AG10803 (cell line): ENCODE measurements at places on chromosomes 6 and 20.

DNA sequence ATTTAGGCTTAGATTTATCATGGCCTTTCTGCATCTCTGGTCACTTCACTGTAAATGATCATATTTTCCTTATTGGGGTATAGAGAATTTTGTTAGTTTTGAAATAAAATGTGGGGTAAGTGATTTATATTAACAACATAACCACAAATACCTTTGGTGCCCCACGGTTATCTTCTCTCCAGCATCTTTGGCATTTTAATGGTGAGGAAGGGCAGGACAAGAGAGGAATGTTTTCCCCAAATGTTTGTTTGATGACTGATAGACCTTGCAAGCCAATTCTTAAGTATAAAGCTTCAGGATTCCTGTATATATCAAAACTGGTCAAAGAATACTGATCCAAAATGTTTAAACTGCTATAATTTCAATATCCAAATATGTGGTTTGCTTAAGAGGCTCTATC lies 171.6 kb upstream of the SMLR1 start:
- DNase-seq = peak; percentile 73

DNA sequence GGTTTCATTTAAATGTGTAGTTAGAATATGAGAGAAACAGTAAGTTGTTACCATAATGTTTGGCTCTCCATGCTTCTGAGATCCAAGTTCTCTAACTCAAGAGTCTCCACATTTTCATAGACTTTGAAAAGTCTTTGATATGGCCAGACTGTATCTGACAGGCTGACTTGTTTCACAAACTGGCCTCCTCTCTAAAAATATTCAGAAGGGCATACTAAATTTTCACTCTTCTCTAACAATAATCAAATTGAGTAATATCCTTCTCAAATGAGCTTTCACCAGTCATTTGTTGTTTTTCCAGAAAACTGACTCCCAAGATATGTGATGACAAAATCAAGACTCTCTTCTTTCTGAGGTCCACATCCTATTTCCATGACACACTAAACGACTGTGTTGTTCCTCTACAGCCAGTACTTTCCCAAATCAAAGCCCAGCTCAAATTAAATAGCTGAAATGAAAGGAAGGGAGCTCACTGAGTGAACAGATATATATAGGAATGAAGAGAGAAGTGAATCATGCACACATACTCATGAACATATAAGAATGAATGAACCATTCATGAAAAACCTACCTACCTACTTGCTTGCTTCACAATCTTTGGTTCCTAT lies 15.1 kb downstream of the HIVEP2 start:
- DNase-seq = peak; percentile 24

- peak; percentile 84 for DNase-seq
Measured at GRCh38 chr6:136608991-136609390, 58.8 kb upstream of the MAP7 start.

DNA sequence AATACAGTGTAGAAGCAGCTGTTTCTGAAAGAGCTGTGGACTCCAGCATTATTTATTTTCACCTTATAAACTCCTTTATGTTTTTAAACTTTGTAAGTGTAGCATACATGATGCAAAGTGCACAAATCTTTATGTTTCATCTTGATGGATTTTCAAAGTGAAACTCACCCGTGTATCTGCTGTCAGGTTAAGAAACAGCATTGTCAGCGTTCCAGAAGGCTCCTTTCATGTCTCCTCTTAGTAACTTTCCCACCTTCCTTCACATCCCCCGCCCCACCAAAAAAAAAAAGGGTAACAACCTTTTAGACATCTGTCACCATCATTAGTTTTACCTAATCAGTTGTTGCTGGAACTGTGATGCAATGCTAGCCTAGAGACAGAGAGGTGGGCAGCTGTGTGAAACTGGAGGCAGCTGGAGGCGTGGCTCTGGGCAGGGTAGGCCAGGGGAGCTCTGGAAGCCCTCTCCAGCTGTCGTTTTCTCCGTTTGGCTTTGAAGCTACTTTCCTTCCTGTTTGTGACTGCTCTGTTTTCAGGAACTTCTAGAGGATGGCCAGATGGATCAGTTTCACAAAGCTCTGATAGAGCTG lies 7.2 kb downstream of the ACTR5 start:
- no peak for DNase-seq

- DNase-seq = no peak
Measured at GRCh38 chr6:135496800-135497411, 634 bp downstream of the AHI1 start.

- DNase-seq = peak; percentile 48
Measured at GRCh38 chr20:57323034-57323433, 6.6 kb upstream of the SPO11 start.

DNA sequence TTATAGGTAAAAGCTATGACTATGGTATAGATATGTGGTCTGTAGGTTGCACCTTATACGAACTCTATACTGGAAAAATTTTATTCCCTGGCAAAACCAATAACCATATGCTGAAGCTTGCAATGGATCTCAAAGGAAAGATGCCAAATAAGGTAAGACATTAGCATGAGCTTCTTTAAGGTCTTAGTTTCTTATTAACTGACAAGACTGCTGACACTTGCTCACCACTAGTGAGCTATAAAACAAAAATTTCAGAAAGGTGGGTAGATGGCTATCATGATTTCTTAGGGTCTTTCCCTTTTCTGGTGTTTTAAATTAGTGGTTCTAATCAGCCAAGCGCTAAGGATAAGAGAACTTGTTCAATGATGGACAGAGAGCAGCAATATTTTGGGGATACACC lies 21.9 kb downstream of the FAM217A start:
- DNase-seq = no peak

DNA sequence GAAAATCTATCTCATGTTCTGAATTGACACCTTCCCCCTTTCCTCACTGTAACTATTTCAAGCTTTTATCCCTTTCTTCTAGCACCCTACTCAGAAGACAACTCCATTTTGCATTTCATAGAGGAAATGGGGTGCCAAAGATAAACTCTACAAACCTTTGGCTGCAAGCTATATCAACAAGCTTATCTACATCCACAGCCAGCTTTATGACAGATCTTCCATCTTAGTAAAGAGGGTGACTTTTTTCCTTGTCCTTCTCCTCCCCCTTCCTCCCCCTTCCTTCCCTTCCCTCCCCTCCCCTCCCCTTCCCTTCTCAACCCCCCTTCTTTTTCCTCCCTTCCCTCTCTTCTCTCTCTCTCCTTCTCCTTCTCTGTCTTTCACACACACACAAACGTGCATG lies 58.0 kb upstream of the OLIG3 start:
- no peak for DNase-seq

- no peak for DNase-seq
Measured at GRCh38 chr6:85436939-85437495, 12.9 kb upstream of the NT5E start.

DNA sequence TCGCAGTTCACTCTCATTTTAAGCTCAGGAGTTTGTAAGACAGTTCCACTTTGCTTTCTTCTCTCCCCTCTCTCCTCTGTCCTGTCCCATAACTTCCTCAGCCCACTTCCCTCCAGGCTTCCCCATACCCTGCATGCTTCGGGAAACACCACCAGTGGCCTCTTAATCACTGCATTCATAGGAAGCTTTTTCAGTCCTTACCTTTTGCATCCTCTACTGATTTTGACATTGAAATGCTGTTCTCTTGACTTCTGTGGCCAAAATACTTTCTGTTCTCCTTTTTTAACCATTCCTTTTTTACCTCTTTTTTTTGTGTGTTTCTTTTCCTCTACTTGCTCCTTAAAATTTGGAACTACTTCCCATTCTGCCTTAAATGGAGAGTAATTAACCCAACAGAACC lies 69.7 kb downstream of the HIVEP1 start:
- DNase-seq = no peak

DNA sequence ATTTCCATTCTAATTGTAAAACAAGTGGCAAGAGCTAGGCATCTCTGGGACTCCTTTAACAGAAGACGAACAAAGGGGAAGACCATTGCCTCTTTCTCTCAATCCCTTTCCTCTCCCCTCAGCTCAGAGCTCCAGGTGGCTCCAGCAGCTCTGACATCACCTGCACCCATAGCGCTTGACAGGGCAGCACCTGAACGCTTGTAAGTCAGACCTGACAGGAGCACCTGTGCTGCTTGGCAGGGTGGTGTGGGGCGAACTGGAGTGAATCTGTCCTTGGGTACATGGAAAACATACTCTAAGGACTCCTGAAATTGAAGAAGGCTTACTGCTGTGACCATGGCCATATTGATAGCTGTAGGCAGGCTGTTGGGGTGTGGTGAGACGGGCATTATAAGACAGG lies 409.5 kb upstream of the AGPAT4 start:
- DNase-seq = no peak

- no peak for DNase-seq
Measured at GRCh38 chr6:29941016-29941415, 1.3 kb upstream of the HLA-A start.

- no peak for DNase-seq
Measured at GRCh38 chr20:44840826-44841225, 30.5 kb upstream of the RIMS4 start.

GRCh38 chr20:12916699-12917098 lies 92.1 kb upstream of the SPTLC3 start:
- no peak for DNase-seq

- DNase-seq = no peak
Measured at GRCh38 chr6:148727104-148727503, 19.7 kb upstream of the UST start.

- no peak for DNase-seq
Measured at GRCh38 chr20:36732456-36732855, 13.4 kb downstream of the NDRG3 start.

- no peak for DNase-seq
Measured at GRCh38 chr6:70593118-70593486, 26.4 kb downstream of the SDHAF4 start.

DNA sequence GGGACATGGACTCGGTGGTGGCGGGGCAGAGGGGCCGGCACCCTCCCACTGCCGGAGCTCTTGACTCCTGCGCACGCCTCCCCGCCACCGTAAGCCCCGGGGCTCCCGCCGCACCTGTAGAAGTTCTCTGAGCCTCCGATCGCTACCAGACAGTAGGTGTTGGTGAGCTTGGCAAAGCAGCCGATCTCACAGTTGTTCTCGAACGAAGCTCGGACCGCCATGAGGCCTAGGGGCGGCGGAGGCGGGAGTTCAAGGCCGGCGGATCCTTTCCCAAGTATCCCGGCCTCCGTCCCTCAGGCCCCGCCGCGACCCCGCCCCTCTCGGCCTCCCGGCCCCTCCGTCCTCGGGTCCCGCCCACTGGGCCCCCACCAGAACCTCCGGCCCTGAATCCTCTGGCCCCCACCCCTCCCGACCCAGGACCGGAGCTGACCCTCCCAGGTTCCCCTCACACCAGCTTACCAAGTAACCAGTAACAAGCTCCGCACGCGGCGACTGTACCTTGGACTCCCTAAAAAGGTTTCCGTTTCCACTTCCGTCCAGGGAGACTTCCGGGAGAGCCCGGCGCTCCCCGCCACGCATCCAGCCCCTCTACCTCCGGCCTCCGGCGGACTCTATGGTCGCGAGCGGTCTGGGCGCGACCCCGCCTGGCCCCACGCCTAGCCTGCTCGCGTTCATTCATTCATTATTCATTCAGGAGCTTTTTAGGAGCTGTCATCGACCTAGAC lies at the start of gene EIF6:
TSS of gene EIF6 (minus strand) at position 506 of the 725 bp plus-strand sequence. CDS start at position 221, 285 bp downstream.
- peak; percentile 83 for DNase-seq

- DNase-seq = no peak
Measured at GRCh38 chr6:30020626-30021025, 40.4 kb upstream of the POLR1H start.

- DNase-seq = no peak
Measured at GRCh38 chr20:21312813-21313474, 9.8 kb downstream of the XRN2 start.

GRCh38 chr6:190596-191395 lies 101.5 kb upstream of the DUSP22 start:
- no peak for DNase-seq

- peak; percentile 48 for DNase-seq
Measured at GRCh38 chr6:130376936-130377335, 11.1 kb downstream of the TMEM200A start.

GRCh38 chr20:59043698-59044097 lies 1.1 kb upstream of the PRELID3B start:
- DNase-seq = peak; percentile 47

DNA sequence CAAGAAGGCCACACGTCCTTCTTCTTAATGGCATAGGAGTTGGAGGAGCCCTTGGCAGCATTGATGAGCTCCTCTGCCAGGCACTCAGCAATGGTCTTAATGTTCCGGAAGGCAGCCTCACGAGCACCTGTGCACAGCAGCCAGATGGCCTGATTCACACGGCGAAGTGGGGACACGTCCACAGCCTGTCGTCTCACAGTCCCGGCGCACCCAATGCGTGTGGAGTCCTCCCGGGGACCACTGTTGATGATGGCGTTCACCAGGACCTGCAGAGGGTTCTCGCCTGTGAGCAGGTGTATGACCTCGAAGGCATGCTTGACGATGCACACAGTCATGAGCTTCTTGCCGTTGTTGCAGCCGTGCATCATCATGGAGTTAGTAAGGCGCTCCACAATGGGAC lies 4.6 kb upstream of the TSPYL4 start:
- no peak for DNase-seq

DNA sequence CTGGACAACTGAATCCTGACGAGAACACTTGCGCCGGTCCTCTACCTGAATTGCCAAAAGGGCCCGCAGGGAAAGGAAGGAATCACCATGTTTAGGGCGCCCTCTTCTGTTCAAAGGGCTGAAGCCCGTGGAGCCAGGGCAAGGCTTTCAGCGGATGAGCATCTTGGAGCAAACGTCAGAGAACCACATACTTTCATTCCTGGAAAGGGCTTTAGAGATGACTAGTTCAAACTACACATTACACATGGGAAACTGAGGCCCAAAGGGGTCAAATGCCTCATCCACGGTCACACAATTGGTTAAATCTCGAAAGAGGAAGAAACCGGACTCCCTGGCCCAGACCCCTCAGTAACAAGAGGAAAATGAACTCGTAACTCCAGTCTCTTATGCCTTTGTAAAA lies 11.5 kb upstream of the ZNF133 start:
- peak; percentile 59 for DNase-seq

DNA sequence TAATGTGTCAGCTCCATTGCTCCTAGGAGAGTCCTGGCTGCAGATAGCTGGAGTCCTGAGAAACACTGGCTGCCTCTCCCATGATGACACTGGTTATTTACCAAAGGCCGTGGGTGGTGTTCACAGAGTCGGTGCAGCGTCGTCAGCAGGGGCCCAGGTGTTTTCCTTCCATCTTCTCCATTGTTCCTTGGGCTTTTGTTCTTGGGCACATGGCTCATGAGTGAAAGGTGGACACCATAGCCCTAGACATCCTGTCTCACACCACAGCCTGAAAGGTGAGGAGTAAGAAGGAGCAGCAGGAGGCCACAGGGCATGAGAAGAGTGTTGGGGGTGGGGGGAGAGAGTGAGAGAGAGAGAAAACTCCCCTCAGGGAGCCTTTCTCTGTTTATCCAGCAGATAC lies 9.1 kb downstream of the CST5 start:
- no peak for DNase-seq

DNA sequence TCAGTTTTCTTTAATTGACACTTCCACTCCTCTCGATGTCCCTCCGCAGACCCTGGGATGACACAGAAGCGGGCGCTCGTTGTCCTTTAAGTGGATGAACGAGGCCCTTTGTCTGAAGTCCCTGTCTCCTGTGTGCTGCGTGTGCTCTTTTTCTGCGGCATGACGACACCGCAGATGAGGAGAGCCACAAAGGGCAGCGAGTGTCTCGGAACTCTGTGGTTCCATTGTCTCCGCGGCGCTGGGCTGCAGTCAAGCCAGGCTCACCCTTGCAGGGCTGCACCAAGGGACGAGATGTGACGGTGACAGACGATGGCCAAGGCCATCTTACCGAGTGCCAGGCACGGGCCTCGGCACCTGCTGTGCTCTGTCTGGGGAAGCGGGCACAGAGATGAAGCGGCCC lies 10.6 kb downstream of the PRR18 start:
- DNase-seq = no peak

GRCh38 chr6:138521790-138522189 lies 22.5 kb upstream of the NHSL1 start:
- DNase-seq = no peak
